ENCODE measurements at places on chromosomes 1 and 21.

DNA sequence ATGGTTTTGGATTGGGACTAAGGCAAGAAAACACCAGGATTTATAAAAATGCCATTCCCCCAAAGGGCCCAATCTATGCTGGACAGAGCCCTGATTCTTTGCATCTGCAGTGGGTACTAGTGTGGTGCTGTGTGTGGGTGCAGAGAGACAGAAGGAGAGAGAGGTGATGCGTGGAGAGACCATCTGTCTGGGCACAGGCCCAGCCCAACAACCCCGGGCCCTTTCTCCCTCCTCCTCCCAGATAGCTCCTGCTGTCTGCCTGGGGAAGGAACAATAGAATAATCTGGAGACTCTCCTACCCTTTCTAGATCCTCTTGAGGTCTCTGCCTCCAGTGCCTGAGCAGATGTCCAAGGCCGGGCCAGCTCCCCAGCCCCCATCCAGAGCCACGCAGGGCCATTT lies 15.1 kb downstream of the KIAA1614 start:
- no peak for DNase-seq

- DNase-seq: no peak
Measured at GRCh38 chr1:40749817-40750216, 33.8 kb upstream of the KCNQ4 start.

GRCh38 chr21:29018540-29018939 lies 609 bp downstream of the RWDD2B start:
- DNase-seq: no peak

GRCh38 chr1:243525085-243525487 lies 269.2 kb downstream of the SDCCAG8 start:
- DNase-seq: no peak

- no peak for DNase-seq
Measured at GRCh38 chr1:212721388-212722247, 22.0 kb upstream of the BATF3 start.

- DNase-seq: no peak
Measured at GRCh38 chr1:30446095-30446494, 277.3 kb downstream of the MATN1 start.

DNA sequence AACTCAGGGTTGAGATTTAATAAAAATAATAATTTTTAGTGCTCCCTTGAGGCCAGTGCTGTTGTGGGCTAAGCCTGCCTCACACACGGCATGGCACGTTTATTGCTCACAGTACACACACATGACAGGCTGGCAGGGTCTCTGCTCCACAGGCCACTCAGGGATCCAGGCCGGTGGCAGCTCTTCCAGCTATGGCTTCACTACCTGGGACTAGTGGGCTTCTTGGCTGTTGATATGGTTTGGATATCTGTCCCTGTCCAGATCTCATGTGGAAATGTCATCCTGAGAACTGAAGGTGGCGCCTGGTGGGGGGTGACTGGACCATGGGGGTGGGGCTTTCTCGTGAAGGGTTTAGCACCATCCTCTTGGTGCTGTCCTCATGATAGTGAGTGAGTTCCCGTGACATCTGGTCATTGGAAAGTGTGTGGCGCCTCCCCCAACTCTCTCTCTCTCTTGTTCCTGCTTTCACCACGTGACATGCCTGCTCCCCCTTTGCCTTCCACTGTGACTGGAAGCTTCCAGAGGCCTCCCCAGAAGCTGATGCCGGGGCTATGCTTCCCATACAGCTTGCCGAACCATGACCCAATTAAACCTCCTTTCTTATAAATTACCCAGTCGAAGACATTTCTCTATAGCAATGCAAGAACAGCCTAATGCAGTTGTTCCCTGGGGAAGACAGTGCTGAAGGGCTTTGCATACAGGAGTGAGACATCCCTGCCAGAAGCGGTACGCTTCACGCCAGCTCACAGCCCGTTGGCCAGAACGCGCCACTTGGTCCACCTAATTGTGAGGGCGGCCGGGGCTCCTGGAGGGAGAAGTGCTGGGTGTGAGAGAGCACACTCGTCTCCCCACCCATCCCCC lies 226.9 kb upstream of the C1orf174 start:
- DNase-seq: no peak

- DNase-seq: no peak
Measured at GRCh38 chr1:94612525-94613204, 71.1 kb upstream of the F3 start.

DNA sequence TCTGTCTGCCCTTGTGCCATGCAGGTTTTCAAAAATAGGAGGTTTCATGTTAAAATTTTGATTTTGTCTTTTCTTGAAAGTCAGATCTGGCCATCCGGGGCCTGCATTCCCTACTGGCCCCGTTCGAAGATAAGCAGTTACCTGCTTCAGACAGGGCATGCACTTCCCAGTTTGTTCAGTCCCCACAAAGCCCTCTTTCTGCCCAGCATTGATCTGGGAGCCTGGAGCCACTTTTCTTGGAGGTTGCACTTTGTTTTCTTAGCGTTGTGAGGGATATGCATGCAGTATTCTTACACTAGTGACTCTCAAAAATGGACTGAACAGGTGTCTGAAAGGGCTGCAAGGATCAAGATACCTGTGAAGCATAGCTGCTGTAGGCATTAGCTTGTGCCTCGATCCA lies 11.5 kb downstream of the MOV10 start:
- DNase-seq: no peak

DNA sequence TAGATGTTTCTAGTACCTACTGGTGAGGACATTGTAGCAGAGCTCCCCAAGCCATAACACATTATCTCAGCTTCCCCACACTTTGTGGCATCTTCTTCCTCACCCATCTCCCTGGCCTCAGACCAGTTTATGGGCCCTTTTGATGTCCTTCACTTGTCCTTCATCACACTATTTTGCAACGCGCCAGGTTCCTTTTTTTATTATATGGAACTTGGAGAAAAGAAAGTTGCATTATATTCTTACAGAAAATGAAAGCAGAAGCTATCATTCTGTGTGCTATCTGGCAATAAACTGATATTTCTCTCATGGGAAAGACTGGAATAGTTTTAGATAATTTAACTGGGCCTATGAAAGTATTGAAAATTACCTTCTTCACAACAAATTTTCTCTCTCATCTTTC lies 196.9 kb upstream of the ETV3 start:
- no peak for DNase-seq

GRCh38 chr1:50661626-50662025 lies 238.4 kb upstream of the DMRTA2 start:
- DNase-seq: no peak

- no peak for DNase-seq
Measured at GRCh38 chr1:170071378-170071777, 3.1 kb downstream of the KIFAP3 start.

DNA sequence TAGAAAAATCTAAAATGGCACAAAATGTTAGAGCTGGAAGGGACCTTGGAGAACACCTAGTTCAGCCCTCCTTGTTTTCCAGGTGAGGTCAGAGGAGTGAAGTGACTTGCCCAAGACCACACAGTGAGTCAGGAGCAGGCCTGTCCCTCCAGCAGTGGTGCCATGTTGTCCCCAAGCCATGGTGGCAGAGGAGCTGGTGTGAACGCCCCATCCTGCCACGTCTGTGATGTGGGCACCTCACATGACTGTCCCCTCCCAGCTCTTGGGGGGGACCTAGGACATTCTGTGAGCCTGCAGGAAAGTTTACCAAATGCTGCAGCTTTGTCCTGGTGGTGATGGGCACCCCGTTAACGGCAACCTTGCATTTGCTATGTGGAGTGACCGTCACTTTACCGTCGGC lies 66.2 kb downstream of the SCCPDH start:
- no peak for DNase-seq

DNA sequence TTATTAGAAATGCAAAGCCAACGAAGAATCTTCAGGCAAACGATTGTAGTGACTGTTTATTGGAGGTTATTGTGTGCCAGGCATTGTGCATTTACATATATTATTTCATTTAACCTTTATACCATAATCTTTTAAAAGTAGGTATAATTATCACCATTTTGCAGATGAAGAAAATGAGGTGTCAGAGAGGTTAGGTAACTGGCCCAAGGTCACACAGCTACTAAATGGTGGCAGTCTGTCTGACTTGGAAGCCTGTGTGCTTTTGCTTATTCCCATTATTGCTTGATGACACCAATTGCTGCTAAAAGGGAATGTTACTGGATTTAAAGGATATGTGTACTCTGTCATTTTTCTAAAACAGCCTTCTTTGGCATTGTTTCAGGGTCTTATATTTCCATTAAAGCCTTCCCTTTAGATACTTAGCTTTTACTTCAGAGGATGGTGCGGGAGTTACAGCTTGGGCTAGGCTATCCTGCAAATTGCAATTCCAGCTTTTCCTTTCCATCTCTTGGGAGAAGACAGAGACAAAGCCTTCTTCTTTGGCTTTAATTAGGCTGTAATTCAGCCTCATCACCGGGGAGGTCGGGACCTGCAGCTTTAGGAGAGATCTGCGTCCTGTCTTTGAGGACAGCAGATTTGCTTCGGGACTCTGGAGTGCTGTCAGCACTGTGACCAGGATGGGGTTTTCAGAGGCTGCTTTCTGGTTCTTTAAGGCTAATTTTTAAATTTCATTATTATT lies 37.4 kb upstream of the ERRFI1 start:
- no peak for DNase-seq

DNA sequence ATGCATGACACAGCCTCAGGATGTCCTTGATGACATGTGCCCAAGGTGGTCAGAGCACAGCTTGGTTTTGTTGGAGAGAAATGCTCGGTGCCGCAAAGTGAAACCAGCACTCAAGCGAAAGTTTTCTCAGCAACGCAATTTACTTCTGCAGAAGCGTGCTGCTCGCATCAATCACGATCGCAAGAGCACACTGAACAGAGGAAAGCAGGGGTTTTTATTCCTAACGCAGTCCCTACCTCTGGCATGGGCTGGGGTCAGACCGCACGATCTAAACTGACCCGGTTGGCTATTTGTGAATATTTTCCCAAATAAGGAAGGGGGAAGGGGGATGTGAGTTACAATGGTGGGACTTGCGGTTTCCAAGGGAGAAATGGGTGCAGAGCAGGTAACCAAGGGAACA lies 809 bp upstream of the ZNF669 start:
- DNase-seq: no peak

- no peak for DNase-seq
Measured at GRCh38 chr1:233704170-233704897, 90.4 kb downstream of the KCNK1 start.

DNA sequence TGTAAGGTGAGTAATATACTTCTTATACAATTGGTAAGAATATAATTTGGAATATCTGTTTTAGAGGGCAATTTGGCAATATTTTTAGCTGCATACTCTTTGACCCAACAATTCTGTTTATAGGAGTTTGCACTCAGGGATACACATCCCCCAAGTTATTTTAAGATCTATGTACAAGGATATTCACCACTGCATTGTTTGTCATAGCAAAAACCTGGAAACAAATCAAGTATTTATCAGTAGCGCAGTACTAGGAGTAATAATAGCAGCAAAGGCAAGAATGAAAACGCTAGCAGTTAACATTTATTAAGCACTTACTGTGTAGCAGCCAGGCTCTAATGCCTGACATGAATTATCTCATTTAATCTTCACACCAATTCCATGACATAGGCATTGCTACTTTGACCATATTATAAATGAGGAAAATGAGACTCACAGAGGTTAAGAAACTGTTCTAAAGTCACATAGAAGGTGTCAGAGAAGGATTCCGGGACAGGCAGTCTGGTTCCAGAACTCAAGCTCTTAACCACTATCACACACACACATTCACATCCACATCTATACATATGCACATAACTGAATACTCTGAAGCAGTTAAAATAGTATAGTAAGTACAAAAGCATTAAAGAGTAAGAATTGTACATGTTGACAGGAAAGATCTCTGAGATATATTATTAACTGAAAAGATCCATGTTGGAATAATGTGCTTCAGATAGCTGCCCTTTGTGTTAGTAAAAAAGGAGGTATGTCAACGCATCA lies 30.6 kb downstream of the PHC2 start:
- no peak for DNase-seq

DNA sequence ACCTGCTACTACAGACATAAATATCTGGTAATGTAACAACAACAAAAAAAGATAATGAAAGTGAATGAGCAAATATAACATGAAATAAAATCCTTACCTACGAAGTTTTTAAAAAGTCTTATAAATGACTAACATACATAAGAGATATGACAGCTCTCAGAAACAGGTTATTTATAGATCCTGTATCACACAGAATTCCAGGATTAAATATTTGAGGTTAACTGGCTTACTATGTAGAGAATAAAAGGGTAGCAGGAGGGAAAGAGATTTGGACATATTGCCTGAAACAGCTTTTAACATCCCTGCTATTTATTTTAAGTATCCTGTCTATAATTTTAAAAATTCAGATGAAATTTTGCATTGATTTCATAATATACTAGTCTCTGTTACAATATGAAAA lies 16.3 kb downstream of the MYSM1 start:
- no peak for DNase-seq

GRCh38 chr1:161702250-161702649 lies 4.8 kb upstream of the FCRLA start:
- no peak for DNase-seq

- no peak for DNase-seq
Measured at GRCh38 chr1:23563003-23563402, 3.7 kb upstream of the ID3 start.

DNA sequence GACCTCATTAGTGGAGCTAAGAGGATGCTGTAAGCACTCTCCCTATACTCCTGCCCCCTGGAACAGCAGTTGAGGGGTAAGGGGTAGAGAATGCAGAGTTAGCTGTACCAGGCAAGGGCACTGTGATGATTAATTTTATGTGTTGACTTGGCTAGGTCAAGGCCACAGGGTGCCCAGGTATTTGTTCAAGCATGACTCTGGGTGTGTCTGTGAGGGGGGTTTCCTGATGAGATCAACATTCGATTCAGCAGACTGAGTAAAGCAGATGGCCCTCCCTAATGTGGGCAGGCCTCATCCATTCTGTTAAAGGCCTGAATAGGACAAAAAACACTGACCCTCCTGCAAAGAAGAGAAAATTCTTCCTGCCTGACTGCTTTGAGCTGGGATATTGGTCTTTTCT lies 110.8 kb downstream of the KCND3 start:
- DNase-seq: no peak

DNA sequence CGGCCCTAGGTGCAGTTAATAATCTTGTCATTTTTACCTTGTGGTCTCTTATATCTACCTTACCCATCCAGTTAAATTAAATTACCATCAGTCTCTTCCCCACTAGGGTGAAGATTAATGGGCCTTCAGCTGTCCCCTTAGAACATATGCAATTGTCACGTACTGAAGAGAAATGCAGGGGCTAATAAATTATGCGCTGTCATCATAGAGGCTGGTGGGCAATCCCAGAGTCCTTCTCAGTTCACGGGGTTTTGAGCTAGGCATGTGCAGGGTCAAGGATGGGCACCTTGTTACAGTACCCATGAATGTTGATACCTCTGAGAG lies 35.8 kb downstream of the HLX start:
- no peak for DNase-seq

DNA sequence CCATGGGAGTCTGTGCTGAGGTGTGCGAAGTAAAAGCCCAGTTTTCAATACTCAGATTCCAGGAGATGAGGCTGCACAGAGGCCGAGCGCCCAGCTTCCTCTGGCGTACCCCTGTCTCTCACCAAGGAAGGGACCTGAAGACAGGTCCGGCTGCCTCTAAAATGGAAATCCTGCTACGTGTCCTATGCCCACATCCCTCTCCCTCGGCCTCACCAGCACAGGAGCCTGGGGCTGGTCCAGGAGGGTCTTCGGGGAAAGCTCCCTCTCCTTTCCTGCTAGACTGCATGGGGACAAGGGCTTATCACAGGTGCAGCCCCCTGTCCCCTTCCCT lies 392 bp downstream of the MRPL55 start:
- DNase-seq: no peak

- DNase-seq: no peak
Measured at GRCh38 chr1:107943694-107944093, 21.3 kb downstream of the VAV3 start.
